Smooth muscle cell of the brain vasculature (primary cell): ENCODE measurements at places on chromosomes 1 and 21.

- DNase-seq = peak; percentile 92
Observed at GRCh38 chr1:82464362-82465001, 663.7 kb downstream of the ADGRL2 start.

DNA sequence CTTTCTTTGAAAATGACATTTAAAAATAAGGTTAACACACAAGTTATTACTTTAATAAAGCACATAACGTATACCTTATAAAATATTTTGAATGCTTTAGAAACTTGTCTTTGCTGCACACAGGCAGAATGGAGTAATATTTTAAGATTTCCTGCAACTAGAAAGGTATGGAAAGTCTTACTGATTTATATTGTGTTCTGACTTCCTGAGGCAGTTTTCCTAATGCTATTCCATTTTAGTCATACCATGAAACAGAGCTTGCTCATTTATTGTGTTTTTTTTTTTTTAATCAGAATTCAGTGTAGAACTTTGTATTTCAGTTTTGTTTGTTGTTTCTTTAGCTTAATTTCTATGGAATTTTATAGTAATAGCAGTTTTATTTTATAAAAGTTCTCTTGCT is 60.9 kb upstream of the S1PR1 start:
- DNase-seq = no peak

GRCh38 chr1:107548276-107548675 is 407.4 kb downstream of the NTNG1 start:
- DNase-seq = no peak

DNA sequence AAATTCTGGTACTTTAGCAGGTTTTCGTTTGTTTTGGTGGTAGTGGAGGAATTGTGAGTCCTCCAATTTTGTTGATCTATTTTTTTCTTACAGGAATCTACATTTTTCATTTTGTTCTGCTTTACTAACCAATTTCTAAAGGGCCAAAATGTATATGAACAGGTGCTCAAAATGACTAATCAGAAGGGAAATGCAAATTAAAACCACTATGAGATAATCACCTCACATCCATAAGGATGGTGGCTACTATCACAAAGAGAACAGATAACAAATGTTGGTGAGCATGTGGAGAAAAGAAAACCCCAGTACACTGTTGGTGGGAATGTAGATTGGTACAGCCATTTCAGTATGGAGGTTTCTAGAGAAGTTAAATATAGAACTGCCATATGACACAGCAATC is 134.2 kb downstream of the LMO4 start:
- no peak for DNase-seq

DNA sequence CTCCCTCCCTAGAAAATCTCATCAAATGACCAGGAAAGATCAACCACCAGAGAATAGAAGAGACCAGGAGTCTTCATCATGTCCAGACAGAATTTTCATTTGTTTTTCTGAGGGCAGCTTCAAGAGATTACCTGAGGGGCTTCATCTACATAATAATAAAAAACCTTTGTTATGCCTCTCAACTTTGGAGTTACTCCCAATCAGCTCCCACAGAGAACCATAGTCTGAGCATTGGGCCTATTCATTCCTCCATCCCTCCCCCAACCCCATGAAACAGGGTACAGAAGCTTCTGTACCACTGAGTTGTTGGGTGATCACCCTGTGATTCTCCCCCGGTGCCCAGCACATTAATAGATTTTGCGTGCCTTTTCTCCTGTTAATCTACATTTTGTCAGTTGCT is 53.3 kb upstream of the PRRC2C start:
- no peak for DNase-seq

DNA sequence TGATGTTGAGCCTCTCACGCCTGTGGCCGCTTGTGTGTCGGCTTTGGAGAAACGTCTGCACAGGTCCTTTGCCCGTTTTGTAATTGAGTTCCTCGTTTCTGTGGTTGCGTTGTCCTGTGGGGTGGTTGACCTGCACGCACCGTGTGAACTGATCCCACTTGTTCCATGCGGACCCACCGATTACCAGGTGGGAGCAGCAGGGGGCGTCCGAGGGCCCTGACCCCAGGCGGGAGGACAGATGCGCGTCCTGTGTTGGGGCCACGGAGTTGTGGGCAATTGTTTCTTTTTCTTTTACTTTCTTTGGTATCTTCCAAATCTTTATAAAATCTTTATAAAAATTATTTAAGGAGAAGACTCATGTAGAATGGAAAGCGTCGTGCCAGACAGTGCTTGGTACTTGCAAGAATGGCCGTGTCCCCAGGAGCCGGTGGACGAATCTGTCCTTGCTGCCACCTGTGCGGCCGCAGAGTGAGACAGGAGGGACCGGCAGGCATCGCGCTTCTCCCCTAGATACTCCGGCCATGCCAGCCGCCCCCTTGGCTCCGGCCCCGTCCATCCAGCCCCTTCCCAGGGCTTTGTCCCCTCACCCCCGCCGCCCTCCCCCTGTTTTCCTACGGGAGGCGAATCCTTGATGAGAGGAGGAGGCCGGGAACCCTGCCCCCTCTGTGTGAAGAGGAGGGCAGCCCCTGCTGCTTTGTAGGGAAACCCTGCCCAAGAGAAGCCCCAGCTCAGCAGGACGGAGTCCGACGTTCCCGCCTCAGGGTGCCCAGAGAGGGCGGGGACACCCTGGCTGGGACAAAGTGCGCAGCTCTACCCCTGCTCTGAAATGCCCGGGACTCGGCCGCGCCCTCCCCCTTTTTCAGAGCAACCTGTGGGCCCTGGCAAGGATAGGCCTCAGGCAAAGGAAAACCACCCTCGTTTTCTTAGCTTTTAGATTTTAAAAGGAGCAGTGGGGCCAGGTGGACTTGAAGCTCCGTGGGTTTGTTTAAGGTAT is 41.7 kb downstream of the PRKCZ start:
- DNase-seq = no peak

GRCh38 chr1:201062511-201063091 is 39.1 kb upstream of the KIF21B start:
- DNase-seq = no peak

- DNase-seq = no peak
Observed at GRCh38 chr21:33025489-33026442, at the start of gene OLIG2. Gene OLIG2 (plus strand): TSS chr21:33025935. CDS start chr21:33026863, 928 bp downstream.

- DNase-seq = no peak
Observed at GRCh38 chr1:65264197-65264929, 45.0 kb upstream of the DNAJC6 start.

DNA sequence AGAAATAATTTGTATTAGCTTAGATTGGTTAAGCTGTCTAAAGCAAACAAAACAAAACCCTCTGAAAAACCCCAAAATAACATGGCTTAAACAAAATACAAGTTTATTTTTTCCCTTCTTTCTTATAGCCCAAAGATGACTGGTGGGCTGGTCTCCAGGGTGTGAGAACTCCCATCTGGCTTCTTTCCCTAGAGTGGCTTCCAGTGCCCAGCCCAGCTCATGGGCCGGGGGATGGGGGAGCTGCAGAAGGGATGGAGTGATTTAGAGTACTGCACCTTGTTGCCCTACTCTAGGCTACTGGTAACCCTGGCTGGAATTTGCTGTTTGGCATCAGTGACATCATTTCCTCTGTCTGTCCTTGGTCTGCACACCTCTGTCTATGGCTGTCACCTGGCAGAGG is 223.0 kb downstream of the PBX1 start:
- no peak for DNase-seq

GRCh38 chr21:15768045-15768601 is 38.3 kb downstream of the USP25 start:
- DNase-seq = no peak

DNA sequence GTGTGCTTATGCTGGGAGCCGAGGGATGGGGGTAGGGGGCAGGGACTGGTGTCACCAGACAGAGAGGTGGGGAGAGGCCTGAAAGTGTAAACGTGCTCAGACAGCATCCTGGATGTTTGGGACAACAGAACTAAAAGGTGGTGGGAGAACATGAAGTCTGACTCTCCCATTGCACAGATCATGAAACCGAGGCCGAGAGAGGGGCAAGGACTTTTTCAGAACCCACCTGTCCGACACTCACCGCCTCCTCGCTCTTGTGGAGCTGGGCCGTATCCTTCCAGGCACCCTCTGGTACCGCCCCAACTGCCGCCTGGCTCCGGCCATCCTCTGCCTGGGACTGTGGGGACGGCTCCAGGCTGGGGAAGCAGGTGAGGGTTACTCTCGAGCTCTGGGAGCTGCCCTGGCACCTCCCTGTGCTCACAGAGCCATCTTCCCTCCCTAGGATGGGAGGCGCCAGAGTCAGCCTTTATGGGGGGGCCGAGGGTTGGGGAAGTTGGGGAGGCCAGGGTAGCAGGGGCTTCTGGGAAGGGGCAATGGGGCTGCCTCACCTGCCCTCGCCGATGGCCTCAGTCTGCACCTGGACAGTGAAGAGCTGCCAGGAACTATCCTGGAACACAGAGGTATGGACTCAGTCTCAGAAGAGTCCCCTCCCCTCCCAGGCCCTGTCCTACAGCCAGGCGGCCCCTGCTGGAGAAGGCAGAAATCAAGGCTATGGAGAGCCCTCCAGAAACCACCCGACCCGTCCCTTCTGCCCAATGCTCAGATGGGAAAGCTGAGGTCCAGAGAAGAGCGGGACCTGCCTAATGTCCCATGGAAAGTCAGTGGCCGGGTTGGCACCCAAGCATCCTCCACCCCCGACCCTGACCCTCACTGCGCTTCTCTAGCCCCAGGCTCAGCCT is 7.0 kb downstream of the ATP13A2 start:
- DNase-seq = no peak

GRCh38 chr1:233707880-233708815 is 94.2 kb downstream of the KCNK1 start:
- no peak for DNase-seq

- DNase-seq = no peak
Observed at GRCh38 chr1:154178911-154179811, 12.7 kb downstream of the TPM3 start.

GRCh38 chr1:178483251-178483957 is 13.4 kb downstream of the CLEC20A start:
- no peak for DNase-seq

DNA sequence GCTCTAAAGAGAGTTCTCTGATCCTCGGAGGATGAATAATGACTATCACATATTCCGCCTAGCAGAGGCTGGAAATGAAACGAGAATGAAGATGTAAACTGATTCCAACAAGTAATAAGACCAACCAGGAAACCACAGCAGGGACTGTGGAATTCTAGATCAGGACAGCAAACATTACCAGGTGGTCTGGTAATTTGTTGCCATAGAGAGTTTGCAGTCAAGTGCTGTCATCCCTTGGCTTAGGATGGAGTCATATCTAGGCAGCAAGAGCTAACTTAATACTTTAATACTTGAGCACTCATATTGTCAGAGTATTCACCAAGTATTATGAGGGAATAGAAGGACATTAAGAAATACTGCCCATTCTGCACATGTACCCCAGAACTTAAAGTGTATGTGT is 45.1 kb upstream of the MUTYH start:
- DNase-seq = no peak

- no peak for DNase-seq
Observed at GRCh38 chr1:95554408-95554807, 320.4 kb downstream of the RWDD3 start.

- no peak for DNase-seq
Observed at GRCh38 chr1:29921741-29922140, 685.4 kb downstream of the PTPRU start.

DNA sequence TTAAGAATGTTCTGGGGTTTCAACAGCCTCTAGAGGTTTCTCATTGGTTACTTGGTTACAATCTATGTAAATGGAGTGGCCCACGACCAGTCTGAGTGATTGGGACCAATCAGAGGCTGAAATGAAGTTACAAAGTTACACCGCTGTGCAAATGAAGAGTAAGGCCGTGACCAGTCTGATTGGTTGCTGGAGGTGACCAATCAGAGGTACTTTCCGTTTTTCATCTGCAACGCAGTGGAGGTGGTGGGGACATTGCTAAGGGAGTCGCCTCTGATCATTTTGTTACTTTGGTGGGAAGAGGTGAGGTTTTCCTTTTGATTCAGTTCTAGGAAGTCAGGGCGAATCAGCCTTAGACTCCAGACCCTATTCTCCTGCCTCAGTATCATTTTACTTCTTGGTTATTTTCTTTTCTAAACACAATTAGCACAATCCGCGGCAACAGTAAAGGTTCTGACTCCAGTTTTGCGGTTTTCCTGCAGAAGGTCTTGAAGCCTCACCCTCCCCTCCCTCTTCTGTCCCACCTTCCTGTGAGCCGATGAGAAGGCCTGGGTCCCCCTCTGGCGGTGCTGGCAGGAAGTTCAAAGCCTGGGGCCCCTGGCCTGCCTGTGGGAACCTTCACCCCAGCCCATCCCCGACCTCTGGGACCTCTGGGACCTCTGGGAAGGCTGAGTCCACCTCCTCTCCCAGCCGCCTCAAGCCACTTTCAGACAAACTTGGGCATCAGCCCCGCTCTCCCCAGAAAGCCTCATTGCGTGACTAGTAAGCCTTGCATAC is 38.7 kb upstream of the TTC34 start:
- no peak for DNase-seq

DNA sequence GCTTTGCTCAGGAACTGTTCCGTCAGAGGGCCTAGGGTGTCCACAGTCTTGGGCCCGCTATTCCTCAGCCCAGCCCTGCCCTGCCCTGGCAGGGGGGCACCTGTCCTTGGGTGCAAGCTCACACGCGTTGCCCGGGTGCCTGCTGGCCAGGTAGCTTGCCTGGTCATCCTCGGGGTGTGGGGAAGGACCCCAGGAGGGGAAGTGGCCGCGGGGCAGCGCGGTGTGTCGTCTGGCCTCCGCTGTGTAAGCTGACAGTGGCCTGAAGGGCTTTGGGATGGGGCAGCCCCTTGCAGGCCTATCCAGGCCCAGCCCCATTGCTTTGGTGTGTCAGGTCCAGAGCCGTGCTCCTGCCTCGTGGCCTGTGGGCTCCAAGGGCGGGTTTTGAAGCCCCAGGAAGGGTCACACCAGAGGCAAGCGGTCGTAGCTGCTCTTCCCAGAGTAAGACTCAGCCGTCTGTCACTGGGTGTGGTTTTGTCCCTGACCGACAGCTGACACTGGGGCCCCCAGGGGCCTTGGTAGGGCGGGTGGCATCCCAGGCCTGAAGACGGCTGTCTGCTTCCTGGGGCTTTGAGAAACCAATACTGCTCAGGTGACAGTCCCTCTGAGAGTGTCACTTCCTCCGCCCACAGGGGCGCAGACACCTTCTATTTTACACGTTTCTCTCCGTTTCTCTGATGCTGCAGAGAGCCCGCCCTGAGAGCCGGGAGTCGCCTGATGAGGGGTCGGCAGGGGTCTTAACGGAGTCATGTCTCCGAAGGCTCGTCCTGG is 72.1 kb downstream of the SKI start:
- no peak for DNase-seq

DNA sequence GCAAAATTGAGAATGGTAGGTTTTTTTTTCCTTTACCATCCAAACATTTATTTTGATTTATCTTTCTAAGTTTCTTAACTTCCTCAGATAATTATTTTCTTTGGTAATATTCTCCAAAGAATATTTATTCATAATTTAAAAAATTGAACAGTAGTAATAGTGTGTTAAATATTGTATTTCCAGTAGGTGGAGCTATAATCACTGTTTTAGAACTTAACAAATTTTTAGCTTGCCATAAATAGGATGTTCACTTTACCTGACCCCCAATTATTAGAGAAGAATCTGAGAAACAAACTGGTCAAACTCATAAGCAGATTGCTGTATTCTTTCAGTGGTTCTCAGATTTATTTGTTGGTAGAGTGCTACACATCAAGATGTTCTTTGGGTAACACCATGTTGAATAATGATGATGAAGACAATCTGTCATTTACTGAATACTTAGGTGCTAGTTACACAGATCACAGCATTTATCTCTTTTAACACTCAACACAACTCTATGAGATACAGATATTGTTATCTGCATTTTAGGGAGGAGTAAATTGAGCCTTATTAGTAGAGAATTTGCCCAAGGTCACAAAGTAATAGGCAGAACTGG is 82.4 kb upstream of the GPR88 start:
- DNase-seq = no peak

GRCh38 chr1:8812081-8812480 is 5.4 kb downstream of the RERE start:
- no peak for DNase-seq
